AG09309 (cell line): ENCODE measurements at places on chromosomes 16 and 17.

DNA sequence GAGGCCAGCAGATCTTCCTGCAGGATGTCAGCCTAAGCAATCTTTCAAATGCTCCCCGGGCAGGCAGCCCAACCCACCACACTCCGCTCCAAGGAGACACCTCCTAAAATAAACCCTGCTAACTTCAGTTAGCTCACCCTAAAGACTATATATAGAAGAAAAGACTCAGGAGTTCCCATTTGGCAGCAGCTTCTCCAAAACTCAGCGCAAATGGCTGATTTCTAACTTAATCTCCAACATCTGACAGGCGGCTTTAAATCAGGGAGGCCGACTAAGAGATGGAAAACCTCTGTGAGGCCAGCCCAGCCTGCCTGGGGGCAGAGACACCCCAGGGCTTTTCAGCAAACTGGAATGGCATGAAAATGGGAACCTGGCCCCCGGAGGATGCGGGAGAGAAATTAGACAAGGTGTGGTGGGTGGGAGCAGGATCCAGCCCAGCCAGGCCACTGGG lies 91.6 kb downstream of the XYLT1 start:
- DNase-seq, result peak; percentile 32

DNA sequence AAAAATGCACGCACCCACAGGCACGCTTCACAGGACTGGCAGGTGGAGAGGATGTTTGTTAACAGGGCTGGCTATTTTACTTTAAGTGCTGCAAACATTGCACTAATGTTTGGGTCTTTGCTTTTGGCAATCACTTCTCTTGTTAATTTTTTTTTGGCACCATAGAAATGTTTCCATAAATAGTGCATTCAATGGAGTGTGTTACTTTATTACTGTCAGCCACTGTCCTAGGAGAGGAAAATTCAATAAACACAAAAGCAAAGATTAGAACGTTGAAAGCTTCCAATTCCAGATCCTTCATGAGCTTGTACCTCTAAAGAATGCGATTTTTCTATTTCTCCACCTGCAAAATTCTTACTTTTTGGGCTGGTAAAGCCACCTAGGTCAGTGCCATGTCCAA lies 743.5 kb downstream of the WWOX start:
- no peak for DNase-seq

GRCh38 chr16:78894886-78895285 lies 705.7 kb downstream of the MAF start:
- no peak for DNase-seq

DNA sequence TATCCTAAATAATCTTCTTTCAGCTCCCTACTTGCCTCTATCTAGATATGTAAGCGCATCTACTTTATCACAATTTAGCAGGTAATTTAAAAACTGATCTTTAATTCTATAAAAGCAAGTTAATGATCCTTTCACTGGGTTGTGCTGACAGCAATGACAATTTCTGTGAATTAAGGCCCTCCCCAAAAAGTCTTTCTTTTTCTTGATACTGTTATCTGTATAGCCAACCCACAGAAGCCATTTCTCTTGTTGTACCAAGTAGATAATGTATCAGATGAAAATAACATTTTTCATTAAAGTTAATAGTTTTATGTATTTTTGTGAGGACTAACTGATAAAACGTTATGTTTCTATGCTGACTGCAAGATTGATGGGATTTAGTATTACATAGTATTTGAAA lies 3.8 kb downstream of the ZPBP2 start:
- no peak for DNase-seq

- DNase-seq, result no peak
Measured at GRCh38 chr17:74856112-74856511, 3.6 kb downstream of the GRIN2C start.

GRCh38 chr17:40486522-40487370 lies 14.7 kb downstream of the TNS4 start:
- peak; percentile 74 for DNase-seq

GRCh38 chr16:68460067-68460466 lies 11.8 kb upstream of the SMPD3 start:
- no peak for DNase-seq

DNA sequence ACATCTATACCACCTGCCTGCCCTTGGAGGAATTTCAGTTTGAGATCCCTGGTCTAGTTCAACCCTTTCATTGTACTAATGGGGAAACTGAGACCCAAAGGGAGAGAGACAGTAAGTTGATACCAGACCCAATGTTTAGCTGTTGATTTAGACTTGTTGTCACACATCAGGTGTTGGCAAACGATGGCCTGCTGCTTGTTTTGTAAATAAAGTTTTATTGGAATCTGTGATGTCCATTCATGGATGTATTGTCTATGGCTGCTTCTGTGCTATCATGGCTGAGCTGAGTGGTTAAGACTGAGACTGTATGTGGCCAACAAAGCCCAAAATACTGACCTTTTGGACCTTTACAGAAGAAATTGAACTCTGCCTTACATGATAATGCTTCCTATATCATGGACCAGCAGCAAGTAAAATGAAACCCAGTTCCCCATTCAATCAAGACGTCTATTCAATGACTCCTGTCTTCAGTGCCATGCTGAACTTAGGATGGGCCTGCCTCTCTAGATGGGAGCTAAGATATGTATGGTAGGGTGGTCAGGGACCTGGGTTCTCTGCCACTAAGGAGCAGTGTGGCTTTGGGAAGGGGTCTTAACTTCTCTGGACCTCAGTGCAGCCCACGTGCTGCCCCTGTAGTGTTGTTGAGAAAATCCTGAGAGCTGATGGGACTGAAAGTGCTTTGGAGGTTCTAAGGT lies 111.0 kb downstream of the IRX5 start:
- no peak for DNase-seq

- peak; percentile 46 for DNase-seq
Measured at GRCh38 chr16:50067290-50067853, 1.6 kb downstream of the HEATR3 start.

DNA sequence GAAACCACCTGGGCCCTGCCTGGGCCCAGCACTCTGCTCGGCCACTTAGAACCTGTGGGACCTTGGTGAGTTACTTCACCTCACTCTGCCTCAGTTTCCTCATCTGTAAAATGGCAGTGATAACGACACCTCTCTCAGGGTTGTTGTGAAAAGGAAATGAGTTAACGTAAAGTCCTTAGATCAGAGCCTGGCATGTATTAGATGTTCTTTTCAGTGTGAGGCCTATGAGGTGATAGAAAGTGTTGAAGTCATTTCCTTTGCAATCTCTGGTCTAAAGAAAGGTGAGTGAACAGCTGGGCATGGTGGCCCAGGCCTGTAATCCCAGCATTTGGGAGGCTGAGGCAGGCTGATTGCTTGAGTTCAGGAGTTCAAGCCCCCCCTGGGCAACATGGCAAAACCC lies 51.7 kb upstream of the LGALS9 start:
- DNase-seq, result no peak

- DNase-seq, result no peak
Measured at GRCh38 chr17:32769846-32770245, 107.1 kb downstream of the MYO1D start.

- DNase-seq, result no peak
Measured at GRCh38 chr16:66265556-66266141, 100.8 kb upstream of the CDH5 start.

DNA sequence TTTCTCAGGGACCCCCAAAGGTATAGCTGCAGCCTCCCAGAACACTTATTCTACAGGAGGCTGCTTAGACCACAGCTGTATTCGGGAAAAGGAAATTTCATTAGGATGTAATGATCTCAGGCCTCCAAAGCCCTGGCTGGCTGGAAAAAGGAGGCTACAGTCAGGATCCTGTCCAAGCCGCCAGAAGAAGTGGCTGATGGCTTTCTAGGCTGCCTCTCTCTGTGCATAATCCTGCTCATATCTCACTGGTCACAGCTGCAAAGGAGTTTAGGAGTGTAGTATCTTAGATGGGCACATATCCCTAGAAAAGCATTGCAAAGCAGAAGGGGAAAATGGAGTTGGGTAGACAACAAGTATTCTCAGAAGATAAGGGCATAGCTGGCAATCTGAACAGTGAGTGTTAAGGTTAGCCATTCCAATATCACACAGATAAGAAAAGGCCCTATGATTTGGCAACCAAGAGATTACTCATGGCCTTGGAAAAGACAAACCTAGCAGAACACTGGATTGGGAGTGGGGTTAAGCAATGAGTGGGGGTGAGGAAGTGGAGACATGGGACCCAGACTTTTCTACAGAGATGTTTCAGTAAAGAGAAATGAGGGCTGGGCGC lies 26.0 kb upstream of the PRKCA start:
- DNase-seq, result no peak

- no peak for DNase-seq
Measured at GRCh38 chr17:7655541-7655840, 4.8 kb downstream of the ATP1B2 start.

DNA sequence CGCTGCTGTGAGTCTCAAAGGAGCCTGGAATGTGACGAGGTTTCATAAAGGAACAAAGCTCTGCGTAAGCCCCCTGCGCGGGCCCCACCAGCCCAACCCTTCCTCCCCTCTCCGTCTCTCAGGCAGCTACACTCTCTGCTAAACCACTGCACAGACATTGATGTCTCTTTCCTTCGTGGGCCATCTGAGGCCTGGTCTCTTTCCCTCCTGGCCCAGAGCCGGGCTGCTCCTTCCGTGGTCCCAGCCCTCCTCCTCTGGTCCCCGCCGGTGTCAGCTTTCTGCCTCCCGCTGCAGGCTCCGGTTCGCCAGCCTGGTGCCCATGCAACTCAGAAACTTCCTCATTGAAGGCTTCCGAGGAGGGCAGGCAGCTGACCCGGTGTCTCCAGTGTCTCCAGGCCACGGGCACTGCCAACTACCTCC lies 7.4 kb downstream of the SCARF1 start:
- DNase-seq, result no peak

GRCh38 chr17:14794961-14795360 lies 470.2 kb downstream of the PMP22 start:
- DNase-seq, result no peak

- no peak for DNase-seq
Measured at GRCh38 chr17:77606146-77606864, 352.2 kb upstream of the TNRC6C start.

GRCh38 chr17:39462631-39463375 lies 1.5 kb downstream of the CDK12 start:
- no peak for DNase-seq

DNA sequence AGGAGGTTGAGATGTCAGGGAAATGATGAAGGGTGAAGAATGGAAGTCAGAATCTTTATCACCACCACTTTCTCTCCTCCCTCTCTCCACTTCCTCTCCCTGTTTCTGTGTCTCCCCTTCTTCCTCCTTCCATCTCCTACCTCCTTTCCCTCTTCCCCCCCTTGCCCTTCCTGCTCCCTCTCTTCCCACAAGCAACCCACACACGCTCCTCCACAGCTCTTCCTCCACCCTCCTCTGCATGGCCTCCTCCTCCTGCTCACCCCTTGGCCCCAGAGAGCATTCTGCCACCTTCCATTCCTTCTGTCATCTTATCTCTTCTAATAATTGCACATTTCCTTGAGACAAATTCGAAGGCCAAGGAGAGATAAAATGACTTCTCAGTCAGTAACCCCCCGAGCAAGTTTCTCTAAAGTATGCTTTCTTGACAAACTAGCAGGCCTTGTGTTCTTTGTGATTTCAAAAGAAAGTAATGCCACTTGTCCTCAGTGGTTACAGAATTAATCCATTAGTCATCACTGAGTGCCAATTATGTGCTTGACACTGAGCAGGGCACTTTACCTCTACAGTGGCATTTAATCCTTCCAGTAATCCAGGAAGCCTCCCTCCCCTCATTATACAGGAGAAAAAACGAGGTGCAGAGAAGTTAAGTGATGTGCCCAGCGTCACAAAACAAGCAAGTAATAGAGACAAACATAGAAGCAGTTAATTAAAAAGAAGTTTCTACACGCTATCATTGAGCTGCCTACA lies 72.3 kb upstream of the CCL1 start:
- no peak for DNase-seq

- DNase-seq, result no peak
Measured at GRCh38 chr17:73436954-73437353, 125.2 kb upstream of the CDC42EP4 start.

DNA sequence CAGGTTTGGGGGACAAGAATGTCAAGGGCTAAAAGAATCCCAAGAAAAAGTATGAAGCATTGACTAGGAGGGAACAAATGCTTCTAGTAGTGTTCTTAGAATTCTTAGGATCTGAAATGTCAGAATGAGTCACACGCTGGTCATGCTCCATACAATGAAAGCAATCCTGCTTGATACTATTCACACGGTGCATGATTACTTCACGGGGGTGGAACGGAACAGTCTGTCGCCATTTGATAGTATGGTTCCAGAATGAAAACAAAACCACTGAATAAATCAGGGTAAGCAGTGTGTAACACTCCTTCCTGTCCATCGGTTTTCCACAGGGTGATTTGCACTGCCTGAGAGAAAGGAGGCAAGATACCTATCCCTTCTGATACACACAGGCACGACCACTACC lies 22.9 kb upstream of the YWHAE start:
- peak; percentile 71 for DNase-seq

DNA sequence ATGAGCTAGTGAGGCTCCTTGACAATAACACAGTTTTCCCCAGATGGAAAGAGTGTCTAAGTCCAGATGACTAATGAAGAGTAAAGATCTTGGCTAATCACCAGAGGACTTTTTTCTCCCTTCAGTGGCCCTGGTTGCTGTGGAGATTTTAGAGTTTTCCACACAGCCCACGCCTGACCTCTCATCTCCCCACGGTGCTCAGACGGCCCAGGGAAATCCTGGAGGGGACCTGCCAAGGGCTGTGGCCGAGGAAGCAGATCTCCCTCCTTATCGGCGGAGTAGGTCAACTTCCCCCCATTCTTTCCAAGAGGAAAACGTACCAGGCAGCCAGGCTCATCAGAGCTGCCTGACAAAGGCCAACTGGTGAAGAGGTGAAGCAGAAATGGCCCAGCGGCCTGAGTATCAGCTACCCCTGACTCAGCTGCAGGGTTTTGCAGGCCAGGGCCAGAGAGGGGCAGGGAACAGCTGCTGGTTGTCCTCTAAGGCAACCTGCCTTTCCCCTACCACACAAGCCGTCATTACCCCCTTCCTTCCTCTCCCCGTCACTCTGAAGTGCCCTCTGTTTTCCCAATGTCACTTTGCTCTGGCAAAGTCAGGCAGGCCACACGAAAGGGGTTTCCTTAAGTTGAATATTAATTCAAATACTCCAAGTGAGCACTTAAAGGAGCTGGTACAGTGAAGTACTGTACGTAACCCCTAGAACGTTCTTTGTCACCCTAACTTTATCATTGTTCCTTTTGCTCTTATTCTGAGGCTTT lies 140.2 kb upstream of the ADAMTS18 start:
- no peak for DNase-seq

GRCh38 chr16:79430191-79430678 lies 170.3 kb downstream of the MAF start:
- no peak for DNase-seq

GRCh38 chr17:40026816-40027613 lies 11.8 kb downstream of the CSF3 start:
- DNase-seq, result peak; percentile 34

GRCh38 chr17:40557531-40558299 lies 7.6 kb downstream of the CCR7 start:
- no peak for DNase-seq

DNA sequence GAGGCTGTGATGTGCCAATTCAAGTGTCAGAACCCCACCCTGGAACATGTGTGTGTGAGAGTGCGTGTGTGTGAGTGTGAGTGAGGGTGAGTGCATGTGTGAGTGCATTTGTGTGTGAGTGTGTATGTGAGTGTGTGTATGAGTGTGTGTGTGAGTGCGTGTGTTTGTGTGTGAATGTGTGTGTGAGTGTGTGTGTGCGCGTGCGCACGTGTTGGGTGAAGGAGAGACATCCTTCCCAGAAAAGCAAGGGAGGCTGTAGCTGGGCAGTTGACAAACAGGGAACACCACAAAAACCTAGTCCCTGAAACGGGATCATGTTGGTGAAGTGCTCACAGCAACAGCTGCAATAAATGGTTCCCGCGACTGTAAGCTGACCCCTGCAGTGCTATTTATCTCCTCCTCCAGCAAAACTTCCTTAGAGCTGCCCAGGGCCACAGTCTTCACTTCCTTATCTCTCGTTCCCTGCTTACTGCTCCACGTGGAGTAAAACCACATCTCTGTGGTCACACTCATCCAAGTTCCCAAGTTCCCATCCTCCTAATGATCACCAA lies 40.1 kb upstream of the RPL38 start:
- no peak for DNase-seq
